ENCODE measurements at places on chromosomes 3 and 15.

GRCh38 chr3:17901893-17902292, 159.5 kb upstream of the TBC1D5 start:
- DNase-seq, result no peak

DNA sequence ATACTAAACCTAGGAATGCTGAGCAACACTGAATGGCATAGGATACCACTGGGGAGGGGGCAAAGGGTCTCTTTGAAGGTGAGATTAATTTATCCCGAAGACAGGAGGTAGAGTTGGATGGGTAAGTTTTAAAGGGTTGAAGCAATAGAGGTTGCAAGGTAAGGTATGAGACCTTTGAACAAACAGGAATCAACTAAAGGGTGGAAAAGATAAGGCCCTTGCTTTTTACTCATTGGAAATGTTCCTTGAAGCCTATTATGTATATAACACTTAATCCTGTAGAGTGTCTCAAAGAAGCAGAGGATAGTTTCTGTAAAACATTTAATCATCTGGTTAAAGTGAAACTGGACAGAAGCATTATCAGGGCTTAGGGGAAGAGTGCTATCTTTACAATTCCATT, 5.7 kb downstream of the ABHD5 start:
- DNase-seq, result no peak

DNA sequence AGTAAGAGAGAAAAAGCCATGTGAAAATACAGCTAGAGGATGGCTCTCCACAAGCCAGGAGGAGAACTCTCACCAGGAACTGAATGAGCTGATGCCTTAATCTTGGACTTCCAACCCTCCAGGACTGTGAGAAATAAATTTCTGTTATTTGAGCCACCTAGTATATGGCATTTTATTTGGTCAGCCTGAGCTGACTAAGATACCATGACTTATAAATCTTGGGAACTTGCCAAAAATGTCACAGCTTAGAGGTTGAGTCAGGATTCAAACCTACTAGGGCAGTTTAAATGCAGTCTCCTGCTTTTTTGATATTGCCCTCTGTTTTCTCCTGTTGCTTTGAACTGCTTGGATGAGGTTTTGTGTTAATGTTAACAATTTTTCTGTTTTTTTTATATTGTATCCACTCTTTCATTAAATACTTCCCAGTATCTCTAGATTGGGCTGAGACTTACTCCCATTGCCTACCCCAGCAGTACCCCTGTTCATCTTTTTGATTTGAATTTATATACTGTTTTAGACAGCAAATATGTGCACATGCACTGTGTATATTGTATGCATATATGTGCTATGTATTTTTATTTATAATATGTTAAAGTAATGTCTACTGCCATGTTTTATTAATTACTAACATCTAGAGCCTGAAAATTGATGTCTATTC, 1223.2 kb downstream of the OTOL1 start:
- no peak for DNase-seq

GRCh38 chr3:139639662-139640061, 38.1 kb downstream of the NMNAT3 start:
- DNase-seq, result no peak

DNA sequence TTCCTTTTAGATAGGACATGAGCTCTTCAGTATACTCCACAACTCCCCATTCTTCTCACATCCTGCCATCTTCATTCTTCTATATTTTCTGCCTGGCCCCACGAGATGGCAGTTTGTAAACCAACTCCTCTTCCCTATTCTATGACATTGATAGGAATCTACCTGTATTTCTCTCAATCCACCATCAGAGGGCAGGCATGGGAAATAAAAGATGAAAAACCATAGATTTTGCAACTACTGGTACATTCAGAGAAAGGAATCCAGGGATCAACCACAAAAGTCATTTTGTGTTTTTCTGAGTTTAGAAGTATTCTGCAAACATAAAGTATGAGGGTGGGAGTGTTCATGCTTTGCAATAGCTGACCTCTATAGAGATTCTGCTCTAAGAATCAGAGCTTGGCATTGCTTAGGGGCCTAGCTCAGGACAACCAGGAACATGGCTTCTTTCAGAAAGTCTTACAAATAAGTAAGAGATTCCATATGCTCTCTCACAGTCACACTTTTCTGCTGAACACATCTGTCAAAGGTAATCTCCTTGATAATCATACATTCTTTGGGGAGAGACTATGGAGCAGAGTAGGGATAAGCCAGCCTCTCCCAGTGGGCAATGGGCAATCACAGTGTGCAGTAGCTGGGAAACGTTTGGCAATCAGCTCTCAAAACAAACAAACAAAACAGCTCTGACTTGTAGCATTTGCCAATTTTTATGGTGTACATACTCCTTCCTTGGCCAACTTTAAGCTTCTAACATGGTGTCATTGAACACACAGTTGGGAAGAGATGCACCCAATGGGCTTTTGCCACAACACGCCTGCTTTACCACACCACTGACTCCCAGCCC, 43.1 kb upstream of the SLC25A36 start:
- no peak for DNase-seq

DNA sequence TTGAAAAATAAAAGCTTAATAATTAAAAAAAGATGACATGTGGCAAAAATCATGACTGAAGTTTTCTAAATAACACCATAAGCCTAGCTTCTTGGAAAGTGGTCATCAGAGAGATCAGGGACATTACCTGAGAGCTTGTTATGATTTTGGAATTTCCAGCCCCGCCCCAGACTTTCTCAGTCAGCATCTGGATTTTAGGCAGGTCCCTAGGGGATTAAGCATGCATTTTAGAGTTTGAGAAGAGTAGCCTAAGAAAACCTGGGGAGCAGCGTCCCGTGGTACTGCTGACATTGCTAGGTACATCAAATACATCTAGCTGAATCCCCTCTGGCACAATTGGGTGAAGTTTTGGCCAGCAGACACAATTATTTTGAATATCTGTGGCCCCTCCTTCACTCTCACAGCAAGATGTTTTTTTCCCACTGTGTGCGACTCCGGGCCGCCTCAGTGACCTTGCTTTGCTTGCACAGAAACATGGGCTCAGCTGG, 58.7 kb upstream of the MEF2A start:
- no peak for DNase-seq

GRCh38 chr15:80698676-80699075, 3.6 kb downstream of the ABHD17C start:
- no peak for DNase-seq

DNA sequence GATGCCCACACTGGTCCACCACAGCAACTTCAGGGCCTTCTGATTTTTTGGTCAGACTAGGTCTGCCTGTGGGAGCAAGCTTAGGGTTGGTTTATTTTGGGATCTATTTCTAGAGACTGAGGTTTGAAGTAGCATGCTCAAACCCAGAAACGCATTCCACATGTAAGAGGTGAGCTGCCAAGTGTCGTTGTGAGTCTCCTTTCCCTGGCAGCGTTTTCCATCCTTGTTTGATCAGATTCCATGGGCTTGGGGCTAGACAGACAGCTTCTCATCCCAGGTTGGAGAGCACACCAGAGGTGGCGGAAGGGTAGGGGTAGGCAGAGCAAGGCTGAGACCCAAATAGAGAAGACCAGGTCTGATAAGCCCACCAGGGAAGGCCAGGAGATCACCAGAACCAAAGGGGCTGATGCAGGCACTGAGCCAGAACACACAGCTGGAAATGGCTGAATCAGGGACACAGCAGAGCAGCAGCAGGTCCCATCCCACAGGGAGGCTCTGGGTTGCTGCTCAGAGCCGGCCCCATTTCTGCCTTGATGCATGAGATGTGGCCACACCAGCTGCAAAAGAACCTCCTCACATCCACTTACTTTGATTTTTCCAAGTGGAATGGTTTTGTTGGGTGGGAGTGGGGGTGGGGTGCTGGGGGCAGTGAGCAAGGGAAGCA, 186.8 kb downstream of the THSD4 start:
- no peak for DNase-seq

GRCh38 chr15:43067717-43068461, 37.9 kb downstream of the UBR1 start:
- DNase-seq, result no peak

DNA sequence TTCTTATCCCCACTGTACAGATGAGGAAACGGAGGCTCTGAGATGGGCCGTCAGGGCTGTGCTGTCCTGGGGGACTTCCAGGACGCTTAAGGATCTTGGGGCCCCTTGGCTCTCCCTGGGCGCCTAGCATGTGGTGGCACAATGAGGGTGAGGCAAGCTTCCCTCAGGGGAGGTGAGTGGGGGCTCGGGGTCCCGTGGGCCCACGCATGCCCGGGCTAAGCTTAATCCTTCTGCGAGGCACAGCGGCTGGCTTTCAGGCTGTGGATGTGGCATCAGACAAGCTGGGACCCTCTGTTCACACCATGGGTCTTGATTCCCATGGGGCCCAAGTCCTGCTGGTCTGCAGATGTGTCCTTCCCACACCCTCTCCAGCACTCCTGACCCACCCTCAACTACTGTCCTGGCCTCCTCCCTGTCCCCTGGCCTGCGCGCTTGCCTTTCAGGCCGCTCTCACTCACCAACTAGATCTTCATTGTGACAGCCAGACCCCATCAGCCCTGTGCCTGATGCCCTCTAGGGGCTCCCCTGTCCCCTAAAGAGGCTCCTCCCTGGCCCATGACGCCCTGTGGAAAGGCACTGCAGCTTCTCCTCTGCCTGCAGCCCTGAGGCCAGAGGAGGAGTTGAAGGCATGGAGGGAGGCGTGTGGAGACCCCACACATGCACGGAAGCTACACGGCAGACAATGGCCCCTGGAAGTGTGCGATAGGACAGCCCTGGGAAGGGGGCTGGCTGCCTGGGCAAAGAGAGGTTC, 11.3 kb downstream of the DUSP7 start:
- DNase-seq, result no peak

- DNase-seq, result no peak
These were observed 662.0 kb upstream of the CCDC54 start for GRCh38 chr3:106715286-106715685.

- no peak for DNase-seq
These were observed 15.5 kb upstream of the CHD2 start for GRCh38 chr15:92884436-92885223.

DNA sequence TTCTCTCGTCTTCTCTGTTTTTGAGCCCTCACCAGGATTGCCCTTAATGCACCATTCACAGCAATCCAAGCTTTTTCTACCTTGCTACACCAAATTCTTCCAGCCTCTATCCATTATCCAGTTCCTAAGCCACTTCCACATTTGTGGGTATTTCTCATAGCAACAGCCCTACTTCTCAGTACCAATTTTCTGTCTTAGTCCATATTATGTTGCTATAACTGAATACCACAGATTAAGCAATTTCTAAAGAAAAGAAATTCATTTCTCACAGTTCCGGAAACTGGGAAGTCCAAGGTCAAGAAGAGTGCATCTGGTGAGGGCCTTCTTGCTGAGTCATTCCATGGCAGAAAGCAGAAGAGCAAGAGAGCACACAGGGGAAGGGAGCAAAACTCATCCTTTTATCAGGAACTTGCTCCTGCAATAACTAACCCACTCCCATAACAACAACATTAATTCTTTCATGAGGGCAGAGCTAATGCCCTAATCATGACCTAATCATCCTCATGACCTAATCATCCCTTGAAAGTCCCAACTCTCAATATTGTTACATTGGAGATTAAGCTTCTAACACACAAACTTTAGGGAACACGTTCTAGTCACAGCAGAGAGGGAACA, 9.7 kb upstream of the EIF1B start:
- DNase-seq, result no peak

GRCh38 chr15:41798607-41799487, 24.6 kb downstream of the MAPKBP1 start:
- no peak for DNase-seq

DNA sequence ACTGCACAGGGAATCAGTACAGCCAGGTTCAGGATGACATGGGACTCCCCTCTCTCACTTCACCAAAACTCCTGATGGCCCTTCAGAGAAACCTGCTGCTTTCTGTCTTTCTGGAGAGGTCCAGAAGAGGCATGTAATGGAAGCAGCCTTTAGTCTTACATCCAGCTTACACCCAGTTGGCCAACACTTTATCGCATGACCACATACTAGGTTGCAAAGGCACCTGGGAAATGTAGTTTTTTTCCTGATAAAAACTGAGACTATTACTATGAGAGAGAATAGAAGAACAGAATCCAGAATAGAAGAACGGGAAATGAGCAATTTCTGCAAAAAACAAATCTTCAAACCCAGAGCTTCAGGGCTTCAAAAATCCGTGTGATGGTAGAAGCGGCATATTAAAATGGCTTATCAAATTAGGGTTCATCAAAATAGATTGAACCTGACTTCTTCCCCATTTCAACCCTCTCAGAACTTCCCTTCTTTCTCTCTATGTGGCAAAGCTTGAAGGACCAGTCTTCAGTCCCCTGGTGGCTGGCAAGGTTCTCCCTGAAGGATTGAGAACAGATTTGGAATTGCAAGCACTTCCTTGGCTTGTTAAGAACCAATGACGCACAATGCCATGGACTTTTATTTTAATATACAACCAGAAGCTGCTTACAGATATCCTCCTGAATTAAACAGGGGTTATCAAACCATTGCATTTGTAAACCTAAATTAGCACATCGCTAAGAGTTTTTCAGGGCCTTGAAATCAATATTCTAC, 34.4 kb downstream of the CORO2B start:
- no peak for DNase-seq
